CD4-positive, alpha-beta T cell treated with Interferon alpha-2 for 1 hour (primary cell): ENCODE measurements at places on chromosomes 12 and 14.

- no peak for DNase-seq
Measured at GRCh38 chr12:116620124-116620491, 60.9 kb downstream of the MAP1LC3B2 start.

- no peak for DNase-seq
Measured at GRCh38 chr12:2559931-2560330, 234.8 kb upstream of the FKBP4 start.

DNA sequence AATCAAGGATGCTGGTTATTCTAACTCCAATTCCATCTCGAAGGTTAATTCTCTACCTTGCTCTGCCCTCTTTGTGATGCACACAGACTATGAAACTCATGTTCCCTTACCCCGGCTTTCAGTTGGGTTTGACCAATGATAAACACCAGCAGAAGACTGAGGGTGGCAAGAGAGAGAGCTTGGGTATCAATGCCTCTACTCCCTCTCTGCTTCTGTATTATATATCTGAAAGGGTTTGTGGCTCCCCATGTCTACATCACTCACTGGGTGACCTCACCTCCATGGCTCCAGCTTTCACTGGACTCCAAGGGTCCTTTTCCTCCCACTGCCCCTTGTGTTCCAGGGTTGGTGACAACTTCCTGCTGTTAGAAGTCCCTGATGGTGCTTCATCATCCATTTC lies 659.0 kb upstream of the TBX3 start:
- DNase-seq: no peak

DNA sequence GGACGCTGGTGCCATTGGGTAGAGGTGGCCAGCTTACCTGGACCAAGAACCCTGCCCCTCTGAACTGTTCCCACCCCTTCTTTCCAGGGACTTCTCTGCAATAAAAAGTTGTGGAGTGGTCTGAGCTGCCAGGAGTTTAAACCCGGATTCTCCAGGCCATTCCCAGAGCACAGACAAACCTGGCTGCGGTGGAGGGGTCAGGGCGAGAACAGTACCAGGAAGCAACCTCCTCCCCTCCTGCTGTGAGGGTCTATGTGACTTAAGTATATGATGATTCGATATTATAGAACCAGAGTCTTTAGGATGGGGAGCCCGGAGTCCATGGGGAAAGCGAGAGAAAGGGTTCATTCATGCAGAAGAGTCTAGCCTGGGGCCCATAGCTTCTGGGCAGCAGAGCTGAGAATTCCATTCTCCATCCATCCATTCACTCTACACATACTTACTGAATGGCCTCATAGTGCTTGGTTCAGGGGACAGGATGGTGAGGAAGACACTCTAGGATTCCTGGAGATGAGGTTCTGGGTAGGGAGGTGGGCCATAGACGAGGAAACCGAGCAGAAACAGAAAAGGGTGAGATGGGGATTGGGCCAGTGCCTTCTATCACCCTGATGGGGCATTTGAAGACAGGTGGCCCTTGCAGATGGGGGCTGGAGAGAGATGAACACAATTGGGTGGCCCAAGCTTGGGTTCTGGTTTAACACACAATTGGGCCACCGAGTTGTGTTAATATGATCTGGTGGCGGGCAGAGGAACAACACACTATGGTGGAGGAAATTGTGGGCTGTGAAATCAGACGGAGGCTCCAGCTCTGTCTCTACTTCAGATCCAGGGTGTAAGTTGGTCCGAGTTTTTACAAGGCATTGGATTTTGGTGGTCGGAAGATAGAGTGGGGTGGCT lies 5.2 kb downstream of the KRT86 start:
- DNase-seq: no peak

DNA sequence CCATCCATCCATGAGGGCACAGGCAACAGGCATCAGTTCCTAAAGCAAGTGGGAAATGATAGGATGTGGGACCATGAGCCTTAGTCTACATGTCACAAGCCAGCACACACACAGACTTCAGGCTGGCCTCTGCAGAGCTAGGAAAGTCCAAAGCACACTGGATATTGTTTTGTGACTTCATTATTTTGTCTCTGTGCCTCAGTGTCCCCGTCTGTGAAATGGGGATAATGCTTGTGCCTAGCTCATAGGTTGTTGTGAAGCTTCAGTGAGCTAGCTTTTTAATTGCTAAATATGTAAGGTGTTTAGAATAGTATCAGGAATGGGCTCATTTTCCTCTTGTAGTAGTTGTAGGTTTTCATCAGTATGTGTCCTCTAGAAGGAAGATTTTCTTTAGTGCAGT lies 27.0 kb upstream of the PLEK2 start:
- no peak for DNase-seq

GRCh38 chr12:124152731-124153130 lies 142.2 kb upstream of the RFLNA start:
- DNase-seq: no peak
